ENCODE measurements at places on chromosomes 16 and 17. TPM values are rescaled to one million over a fixed set of nuclear protein-coding genes. Genes with fewer than 3 reads are reported as not detected.

Gene TBC1D3I
- total RNA-seq, result not detected

Gene TMEM94
- total RNA-seq, result 25.2 TPM

Gene KRTAP2-2
- not detected for total RNA-seq

Gene FBXW10B
- total RNA-seq, result 0.30 TPM

Gene SPATA2L
- 23.0 TPM for total RNA-seq

Gene RAB11FIP4
- 1.4 TPM for total RNA-seq

Gene CES2
- total RNA-seq, result 39.1 TPM

Gene PTX4
- total RNA-seq, result not detected

Gene APOBR
- total RNA-seq, result 0.05 TPM

Gene ZNF423
- total RNA-seq, result not detected

Gene KCTD19
- not detected for total RNA-seq

Gene PRDM7
- total RNA-seq, result not detected

Gene TSNAXIP1
- 1.6 TPM for total RNA-seq

Gene CD300LB
- not detected for total RNA-seq

Measured in A375 (cell line).